ENCODE measurements at places on chromosomes 12 and 14.
A peak's percentile ranks its signal among the peaks of the same experiment; 100 is the strongest.

DNA sequence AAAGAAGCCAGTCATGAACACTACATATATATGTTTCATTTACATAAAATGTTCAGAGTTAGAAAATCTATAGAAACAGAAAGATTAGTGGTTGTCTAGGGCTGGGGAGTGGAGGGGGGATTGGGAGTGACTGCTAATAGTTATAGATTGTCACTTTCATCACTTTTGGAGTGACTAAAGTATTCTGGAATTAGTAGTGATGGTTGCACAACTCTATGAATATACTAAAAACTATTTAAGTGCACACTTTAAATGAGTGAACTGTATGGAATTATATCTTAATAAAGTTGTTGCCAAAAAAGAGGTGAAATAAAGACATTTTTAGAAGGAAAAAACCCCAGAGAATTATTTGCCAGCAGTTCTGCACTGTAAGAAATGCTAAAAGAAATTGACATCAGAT is 9.5 kb downstream of the CATSPERB start:
- DNase-seq = no peak

DNA sequence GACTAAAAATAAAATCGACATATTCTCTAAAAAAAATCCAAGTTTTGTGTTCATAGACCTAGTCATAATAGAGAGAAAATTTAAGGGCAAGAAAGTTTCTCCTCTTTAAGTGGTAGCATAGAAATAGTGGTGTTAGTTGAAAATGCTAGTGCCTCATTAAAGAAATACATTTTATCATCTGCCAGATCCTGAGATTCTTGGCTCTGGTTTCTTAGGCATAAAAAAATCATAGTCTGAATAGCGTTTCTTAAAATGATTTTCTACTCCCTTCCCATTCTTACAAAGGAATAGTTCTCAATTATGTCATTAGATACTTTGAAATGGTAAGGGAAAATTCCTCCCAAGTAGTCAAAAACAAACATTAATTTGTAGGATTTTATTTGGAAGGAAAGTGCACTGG is 212.8 kb downstream of the NELL2 start:
- no peak for DNase-seq

- no peak for DNase-seq
Measured at GRCh38 chr12:114747012-114747858, 63.3 kb upstream of the TBX3 start.

DNA sequence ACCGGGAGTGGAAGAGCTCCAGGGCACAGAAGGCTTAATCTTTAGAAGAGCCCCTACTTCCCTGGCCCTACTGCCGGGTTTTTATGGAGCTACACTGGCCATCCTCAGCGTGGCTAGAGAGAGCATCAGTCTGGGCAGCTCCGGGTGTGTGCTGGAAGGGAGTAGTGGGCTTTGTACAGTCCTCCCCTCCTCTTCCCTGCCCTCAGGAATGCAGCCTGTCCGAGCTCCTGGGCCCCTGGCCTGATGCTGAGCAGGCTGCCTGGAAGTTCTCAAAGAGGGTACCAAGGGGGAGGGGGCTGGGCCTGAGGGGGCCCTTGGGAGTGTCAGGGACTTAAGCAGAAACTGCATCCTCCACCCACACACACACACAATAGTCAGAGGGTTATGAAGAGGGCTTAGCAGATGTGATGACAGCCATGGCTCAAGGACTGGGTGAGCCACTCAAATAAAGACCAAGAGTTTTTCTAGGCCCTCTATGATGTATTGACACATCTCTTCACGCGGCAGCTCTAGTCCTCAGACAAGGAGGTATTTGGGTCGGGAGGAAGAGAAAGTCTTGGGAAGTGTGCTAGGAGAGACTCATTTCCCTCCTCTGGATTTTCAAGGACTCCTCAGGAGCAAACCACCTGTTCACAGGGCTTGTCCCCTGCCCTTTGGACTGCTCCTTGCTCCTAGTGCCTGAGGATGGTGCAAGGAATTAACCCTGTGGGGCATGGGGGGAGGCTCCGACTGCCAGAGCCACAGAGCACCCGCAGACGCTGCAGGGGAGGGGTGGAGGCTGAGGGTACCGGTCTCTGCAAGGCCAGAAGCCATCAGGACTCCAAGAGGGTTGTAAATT is 16.5 kb upstream of the FIGNL2 start:
- DNase-seq = no peak

GRCh38 chr12:131112021-131112420 is 158.3 kb downstream of the ADGRD1 start:
- peak; percentile 54 for DNase-seq

- no peak for DNase-seq
Measured at GRCh38 chr12:124694846-124695497, 127.6 kb upstream of the NCOR2 start.

GRCh38 chr12:104700324-104700723 is 243.6 kb downstream of the CHST11 start:
- DNase-seq = no peak

- DNase-seq = no peak
Measured at GRCh38 chr12:28699029-28699428, 450.0 kb upstream of the FAR2 start.

DNA sequence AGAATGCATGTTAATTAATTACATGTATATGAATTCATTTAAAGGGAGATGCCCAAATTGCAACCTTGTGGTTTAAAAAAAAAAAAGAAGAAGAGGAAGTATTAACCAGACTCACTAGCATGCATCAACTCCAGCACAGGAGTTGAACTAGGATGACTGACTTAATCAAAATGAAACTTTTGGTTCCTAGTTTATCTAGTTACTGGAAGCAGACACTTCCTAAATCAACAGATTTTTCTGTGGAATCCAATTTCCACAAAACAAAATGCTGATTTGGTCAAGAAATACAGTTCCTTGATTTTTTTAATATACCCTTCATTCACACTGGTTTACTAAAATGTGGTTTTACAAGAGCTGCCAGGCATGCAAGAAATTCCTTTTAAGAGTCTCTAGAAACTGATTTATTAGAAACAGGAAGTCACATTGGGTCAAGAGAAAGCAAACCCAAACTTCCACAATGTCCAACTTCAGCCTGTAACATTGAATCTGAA is 41.6 kb downstream of the ITPR2 start:
- no peak for DNase-seq

DNA sequence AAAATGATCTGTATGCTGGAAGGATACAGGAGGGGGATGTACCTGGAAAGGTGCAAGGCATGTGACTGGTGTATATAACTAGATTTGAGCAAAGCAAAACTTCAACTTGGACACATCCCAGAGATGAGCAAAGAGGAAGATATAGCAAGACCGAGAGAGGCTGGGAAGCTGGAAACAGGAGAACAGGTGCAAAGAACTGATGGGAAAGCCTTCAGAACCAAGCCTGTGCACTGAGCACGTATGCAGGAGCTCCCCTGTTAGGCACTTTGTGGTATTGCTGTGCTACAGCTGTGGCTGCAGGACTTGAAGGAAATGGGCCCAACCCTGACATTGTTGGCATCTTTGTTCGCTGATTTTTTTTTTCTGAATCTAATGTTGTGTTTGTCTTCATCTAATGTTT is 120.7 kb upstream of the PWP1 start:
- DNase-seq = peak; percentile 5

DNA sequence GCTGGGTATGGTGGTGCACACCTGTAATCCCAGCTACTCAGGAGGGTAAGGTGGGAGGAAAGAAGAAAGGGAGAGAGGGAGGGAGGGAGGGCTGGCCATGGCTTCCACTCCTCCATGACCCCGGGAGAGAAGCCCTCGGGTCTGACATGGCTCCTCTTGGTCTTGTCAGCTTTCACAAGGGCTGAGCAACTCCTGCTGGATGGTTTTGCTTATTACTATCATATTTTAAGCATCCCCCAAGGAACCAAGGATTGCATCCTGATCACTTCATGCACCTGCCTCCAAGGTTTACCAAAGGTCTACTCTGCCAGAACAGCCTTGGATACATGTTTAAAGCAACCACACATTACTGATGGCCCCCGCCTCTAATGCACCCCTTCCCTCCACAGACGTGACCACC is 28.0 kb upstream of the NCOR2 start:
- DNase-seq = no peak

DNA sequence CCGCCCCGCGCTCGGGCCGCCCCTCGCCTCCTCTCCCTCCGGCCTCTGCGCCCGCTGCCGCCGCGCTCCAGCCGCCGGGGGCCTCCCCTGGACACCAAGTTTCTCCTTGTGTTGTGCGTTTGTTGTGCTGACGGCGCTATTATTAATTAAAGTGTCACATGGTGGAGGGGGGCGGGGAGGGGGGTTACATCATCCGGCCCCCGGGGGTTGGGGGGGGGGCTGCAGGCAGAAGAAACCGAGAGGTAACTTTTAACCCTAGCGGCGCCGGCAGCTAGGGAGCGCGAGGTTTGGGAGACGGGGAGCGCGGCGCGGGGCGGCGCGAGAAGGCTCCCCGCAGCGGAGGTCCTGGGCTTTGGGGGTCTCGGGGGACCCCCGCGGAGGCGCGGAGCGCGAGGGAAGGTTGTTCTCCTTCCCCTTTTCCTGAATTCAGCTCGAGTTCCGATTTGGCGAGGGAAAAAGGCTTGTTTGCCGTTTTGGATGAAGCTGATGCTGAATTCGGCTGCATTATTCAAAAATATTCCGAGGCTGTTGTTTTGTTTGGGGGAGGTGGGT is at the start of gene HRK:
Gene HRK, minus strand, starts transcription at position 117 of the 552 bp plus-strand sequence. CDS start 134 bp downstream, outside the sequence.
- DNase-seq = peak; percentile 45

DNA sequence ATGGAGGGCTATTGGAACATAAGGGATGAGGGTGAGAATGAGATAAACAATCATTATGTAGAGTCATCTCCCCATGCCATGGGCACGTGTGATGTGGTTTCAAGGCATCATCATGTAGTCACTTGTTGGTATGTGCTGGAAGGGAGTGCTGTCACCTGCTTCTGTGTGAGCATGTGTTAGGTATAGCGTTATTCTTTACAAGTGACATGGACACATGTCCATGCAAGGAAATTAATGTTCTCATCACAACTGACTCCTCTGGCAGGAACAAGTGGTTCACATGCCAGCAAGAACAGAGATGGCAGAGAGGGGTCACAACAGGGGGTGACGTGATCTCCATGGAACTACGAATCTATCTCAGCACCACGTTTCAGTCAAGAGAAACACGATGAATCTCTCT is 815.8 kb downstream of the BCL11B start:
- no peak for DNase-seq

GRCh38 chr12:48979602-48980388 is 1.7 kb downstream of the WNT1 start:
- DNase-seq = no peak

GRCh38 chr12:113222730-113223531 is 1.7 kb downstream of the TPCN1 start:
- peak; percentile 58 for DNase-seq

- no peak for DNase-seq
Measured at GRCh38 chr14:86237733-86238132, 707.8 kb downstream of the FLRT2 start.

DNA sequence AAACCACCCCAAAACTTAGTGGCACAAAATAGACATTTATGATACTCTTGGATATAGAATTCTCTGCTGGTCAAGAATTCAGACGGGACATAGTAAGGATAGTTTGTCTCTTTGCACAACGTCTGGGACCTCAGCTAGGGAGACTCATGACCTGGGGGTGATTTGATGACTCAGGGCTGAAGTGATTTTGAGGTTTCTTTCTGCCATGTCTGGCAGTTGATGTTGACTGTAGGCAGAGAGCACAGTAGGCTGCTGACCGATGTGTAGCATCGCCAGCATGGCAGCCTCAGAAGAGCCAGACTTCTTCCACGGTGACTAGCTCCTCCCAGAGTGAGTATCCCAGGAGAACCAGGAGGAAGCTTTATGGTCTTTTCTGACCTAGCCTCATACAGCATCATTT is 88.9 kb upstream of the FRMD6 start:
- no peak for DNase-seq

DNA sequence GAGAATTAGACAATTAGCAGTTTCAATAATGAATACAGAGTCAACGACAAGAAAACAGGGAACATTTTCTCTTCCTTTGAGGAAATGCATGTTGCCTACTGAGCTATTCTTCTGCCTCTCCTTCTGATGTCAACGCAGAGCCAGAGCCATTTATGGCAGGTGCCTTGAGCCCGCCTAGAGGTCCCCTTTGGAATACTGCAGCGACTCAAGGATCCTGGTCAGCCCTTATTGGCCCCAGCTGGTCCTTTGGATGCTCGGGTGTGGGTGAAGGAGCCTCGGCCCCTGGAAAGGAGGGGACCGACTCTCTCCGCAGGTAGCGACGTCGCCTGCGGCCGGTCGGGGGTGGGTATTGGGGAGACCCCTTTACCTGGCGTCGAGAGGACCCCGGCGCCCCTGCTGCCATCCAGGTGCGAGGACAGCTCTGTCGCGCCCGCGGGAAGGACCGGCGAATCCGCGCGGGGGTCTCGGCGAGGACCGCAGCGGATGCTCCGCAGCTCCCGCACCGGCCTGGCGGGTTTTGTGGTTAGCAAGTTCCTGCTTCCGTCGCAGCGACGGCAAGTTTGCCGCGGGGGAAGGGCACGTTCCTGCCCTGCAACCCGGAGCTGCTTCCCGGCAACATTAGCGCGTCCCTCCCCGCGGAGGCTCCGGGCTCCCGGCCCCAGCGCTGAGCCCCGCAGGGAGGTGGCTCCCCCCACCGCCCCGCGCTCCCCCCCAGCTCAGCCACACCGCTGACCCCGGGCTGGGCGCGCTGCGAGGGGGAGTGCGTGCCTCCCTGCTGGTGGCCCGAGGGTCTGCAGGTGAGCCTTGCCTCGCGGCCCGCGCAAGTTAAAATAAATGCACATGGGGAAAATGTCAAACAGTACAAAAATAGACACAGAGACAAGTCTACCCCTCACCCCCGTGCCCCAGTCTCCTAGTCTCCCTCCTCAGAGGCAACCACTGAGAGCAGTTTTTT is at the start of gene MANSC1:
Gene MANSC1, minus strand, starts transcription at position 532 of the 955 bp plus-strand sequence. CDS start 6,928 bp downstream, outside the sequence.
- peak; percentile 10 for DNase-seq

DNA sequence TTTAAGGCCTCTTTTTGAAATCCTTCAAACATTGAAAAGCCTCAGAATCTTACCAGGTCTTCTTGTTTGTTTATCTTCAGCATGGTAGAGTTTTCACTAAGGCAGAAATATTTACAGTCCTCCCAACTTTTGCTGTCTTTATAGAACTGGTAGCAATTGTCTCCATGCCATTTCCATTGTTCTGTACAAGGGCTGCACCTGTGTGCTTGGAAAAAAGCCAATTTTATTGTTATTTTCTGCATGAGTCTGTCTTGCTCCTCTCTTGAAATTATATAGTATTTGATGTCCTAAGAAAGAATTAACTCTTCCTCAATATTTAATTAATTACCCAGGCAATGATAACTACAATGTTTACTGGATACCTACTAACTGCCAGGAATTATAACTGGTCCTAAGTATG is 23.3 kb downstream of the CLEC1A start:
- no peak for DNase-seq

DNA sequence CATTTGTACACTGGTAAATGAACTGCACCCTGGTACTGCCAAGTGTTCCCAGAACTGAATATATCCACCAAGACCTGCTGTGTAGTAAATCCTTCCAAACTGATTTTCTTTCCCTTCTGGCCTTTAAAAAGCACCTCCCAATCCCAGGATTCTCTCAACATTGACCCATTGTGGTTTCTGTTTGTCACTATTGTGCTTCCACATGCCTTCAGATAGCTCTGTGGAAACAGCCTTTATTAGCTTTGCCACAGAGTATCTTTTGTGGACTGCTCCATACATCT is 949 bp upstream of the KIF21A start:
- DNase-seq = peak; percentile 29

- DNase-seq = peak; percentile 86
Measured at GRCh38 chr12:69881771-69882170, 56.7 kb downstream of the MYRFL start.
